ENCODE measurements at places on chromosomes 4 and X.
A peak's percentile ranks its signal among the peaks of the same experiment; 100 is the strongest.

DNA sequence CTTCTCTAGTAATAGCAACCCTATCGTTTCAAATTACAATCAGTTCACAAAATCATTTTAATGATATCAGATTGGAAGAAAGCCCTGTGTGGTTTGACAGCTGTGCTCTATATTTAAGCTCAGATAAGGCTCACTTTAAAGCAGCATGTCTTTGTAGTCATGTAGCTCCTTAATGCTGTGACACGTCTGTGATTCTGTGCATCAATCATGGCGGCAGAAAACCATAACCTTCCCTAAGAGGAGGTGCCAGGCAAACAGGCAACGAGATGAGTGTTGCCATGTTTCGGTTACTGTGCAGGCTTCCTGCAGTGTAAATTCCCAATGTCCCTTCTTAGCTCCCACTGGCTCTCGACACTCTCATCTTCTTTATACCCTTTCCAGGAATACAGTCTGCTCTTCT lies 212.7 kb downstream of the GRID2 start:
- no peak for DNase-seq

- peak; percentile 44 for DNase-seq
Measured at GRCh38 chr4:73573794-73574528, 46.3 kb downstream of the RASSF6 start.

DNA sequence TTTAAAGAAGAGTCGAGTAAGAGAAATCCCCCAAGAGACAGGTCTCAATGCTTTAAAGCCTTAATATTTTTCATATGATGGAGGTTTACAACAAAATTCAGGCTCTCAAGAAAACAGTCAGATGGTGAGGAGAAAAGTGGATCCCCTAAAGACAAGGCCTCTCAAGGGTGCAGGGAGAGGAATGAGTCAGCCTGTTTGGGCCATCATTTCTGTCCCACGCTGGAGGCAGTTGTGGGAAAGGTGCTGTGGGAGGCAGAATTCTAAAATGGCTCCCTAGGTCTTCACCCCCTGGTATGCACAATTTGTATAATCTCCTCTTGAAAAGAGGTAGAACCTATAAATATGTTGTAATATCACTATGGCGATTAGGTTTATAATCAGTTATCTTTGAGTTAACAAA lies 4.6 kb upstream of the TIFA start:
- DNase-seq, result no peak

GRCh38 chr4:110492522-110492921 lies 16.6 kb downstream of the ENPEP start:
- no peak for DNase-seq

DNA sequence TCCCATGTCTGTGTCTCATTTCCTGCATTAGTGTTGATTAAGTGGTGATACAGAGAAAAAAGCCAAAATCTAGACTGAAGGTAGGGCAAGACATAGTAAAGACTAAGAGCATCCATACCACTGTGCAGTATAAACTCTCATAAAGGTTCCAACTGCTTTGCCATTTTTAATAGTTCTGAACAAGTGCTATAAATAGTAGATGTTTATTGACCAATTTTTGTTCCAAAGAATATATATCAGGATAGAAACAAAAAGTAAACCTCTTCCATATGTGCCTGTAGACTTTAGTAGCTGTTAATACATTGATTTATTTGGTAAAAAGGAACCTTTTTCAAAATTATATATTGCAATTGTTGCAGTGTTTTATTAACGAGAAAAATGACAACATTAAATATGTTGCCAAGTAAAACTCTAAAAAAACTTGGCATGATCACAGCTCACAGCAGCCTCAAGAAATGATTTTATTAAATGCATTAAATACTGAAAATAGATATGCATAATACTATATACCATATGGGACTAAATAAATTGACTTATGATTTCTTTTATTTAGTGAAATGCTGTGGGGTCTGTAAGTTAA lies 22.3 kb upstream of the AASDH start:
- DNase-seq, result no peak

- no peak for DNase-seq
Measured at GRCh38 chr4:146210890-146211289, 3.4 kb upstream of the REELD1 start.

GRCh38 chr4:22460266-22460665 lies 55.6 kb downstream of the ADGRA3 start:
- no peak for DNase-seq

DNA sequence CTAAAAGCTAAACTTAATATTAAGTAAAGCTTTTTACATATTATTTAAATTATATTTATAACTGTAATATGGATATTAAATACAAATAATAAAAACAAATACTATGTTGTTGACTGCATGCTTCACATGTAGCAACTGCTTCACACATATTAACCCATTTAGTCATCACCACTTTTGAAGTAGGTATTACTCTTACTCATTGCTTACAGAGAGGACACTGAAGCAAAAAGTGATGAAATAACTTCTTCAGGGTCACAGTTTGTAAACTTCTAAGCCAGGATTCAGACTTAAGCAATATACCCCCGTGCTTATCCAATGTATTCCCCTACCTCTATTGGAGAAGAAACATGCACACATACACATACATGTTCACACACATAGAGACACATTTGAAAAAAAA lies 166.6 kb downstream of the DKK2 start:
- peak; percentile 11 for DNase-seq

DNA sequence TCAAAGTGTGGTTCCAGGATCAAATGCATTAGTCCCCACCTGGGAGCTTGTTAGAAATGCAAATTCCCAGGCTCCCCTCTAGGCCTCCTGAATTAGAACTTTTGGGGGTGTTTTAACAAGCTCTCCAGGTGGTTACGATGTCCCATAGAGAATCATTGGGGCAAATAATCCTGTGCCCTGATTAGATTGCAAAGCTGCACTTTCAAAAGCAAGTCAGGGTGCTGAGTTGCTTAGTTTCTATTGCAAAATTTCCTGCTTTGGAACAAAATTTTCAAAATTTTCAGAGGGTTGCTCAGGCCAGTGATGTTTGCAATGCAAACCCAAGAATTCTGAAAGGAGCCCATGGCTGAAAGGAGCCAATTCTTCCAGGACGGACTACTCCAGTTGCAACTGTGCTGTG lies 71.0 kb downstream of the MGST2 start:
- no peak for DNase-seq

DNA sequence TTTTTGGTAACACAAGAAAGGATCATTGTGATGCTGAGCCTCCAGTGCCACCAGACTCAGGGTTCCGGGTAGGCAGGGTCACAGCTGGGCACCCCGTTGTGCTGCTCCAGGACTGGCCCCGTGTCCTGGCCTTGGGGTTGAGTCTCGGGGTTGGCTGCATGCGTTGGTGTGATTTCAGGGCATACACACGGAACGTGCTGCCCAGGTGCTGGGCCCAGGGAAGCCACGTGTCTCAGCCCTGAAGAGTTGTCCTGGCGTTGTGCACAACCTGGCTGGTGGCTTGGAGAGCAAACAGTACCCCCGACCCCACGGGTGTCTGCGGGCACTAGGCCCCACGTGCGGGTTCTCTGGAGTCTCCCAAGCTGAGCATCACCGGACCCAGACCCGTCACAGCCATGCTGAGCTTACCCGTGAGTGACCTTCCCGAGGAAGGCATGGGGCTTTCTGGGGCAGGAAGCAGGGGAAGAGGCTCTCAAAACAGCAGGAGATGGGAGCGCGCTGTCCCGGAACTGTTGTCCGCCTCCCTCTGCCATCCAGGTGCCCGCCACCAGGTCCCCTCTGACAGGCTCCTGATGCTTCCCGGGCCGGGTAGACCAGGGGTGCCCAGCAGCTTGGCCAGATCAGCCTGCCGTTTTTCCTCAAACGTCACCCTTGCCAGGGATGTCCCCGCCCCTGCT lies 66.1 kb upstream of the ENPP6 start:
- DNase-seq, result no peak

GRCh38 chr4:119663160-119663788 lies 34.7 kb upstream of the PDE5A start:
- no peak for DNase-seq

- DNase-seq, result no peak
Measured at GRCh38 chrX:56782791-56783449, 53.9 kb downstream of the NBDY start.

- DNase-seq, result no peak
Measured at GRCh38 chr4:140109292-140109691, 44.7 kb downstream of the MAML3 start.

GRCh38 chrX:102983205-102983604 lies 46.1 kb downstream of the RAB40AL start:
- DNase-seq, result no peak

All from AG09309 (cell line).